C1 segment of cervical spinal cord (tissue), 14 donors: ENCODE measurements at places on chromosomes 4 and X.
A peak's percentile ranks its signal among the peaks of the same experiment; 100 is the strongest.

DNA sequence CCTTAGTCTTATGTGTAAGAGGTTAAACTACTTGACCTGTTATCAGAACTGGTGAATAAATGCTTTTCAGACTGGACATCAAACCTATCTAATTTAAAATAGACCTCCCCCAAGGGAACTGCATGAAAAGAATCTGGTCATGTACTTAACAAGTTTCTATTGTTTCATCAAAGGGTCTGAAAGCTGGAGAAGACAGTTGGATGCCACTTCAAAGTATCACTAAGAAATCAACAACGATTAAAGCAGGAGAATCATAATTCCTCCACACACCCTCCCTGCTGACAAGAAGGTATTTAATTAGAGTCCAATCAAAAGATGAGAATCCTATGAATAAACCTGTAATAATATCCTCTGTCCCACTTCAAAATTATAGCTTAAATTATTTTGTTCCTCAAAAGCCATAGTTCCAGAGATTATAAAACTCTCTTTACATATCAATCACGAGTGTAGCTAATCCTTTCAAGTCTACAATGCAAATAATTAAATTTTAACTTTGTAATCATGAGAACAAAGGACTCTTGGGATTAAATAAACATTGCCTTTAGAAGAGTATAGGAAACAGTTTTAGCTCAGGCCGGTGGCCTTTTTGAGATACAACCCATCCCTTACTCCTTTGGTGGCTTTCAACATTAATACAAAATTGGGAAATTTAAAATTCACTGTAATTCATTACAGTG lies 35.1 kb downstream of the TSPAN5 start:
- no peak for DNase-seq

DNA sequence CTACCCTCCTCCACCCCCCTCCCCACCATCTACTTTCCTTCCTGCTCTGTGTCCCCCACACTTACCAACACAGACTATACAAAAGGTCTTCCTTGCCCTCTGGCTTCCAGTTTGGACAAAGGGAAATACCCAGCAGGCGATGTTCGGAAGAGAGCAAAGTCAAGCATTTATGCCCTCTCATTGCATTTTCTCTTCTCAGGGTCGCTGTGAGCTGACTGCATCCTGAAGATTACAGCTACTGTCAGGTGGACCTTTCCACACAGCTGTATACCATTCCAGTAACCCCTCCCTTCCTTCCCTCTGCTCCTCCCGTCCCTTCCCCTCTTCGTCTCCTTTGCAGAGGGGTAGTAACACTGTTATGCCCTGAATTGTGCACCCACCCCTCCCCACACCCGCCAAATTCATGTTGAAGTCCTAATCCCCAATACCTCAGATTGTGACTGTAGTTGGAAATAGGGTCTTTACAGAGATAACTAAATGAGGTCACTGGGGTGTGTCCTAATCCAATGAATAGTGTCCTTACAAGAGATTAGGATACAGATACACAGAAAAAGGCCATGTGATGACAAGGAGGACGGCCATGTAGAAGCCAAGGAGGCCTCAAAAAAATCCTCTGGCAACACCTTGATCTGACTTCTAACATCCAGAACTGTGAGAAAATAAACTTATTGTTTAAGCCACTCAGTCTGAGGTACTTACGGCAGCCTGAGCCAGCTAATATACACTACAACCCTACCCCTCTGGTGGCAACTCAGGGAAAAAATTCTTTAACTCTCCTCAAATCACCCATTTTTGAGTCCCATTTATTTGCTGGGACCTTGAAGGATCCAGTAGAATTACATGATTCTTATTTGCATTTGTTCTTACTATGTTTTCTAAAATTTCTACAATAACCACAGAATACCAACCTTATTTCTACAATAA lies 11.7 kb downstream of the MORF4L2 start:
- DNase-seq, result no peak

DNA sequence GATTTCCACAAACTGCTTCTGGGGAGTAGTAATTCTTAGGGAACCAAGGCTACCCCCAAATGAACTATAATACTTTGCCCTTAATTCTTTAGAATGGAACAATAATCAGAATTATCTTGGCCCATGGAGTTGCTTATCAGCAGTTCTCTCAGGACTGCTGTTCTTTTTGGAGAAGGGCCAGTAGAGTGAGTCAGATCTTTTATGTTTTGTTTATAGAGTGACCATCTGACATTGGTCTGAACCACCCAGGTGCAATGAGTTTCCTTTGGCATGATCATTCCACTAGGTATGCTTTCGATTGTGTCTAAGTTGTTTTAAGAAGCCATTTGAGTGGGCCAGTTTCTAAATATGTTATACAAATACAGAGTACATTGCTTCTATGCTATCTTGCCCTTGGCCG lies 31.8 kb downstream of the PRRG1 start:
- no peak for DNase-seq

GRCh38 chr4:56575820-56576429 lies 70.3 kb downstream of the ARL9 start:
- no peak for DNase-seq

- DNase-seq, result no peak
Observed at GRCh38 chrX:18643243-18643642, 28.7 kb downstream of the RS1 start.

DNA sequence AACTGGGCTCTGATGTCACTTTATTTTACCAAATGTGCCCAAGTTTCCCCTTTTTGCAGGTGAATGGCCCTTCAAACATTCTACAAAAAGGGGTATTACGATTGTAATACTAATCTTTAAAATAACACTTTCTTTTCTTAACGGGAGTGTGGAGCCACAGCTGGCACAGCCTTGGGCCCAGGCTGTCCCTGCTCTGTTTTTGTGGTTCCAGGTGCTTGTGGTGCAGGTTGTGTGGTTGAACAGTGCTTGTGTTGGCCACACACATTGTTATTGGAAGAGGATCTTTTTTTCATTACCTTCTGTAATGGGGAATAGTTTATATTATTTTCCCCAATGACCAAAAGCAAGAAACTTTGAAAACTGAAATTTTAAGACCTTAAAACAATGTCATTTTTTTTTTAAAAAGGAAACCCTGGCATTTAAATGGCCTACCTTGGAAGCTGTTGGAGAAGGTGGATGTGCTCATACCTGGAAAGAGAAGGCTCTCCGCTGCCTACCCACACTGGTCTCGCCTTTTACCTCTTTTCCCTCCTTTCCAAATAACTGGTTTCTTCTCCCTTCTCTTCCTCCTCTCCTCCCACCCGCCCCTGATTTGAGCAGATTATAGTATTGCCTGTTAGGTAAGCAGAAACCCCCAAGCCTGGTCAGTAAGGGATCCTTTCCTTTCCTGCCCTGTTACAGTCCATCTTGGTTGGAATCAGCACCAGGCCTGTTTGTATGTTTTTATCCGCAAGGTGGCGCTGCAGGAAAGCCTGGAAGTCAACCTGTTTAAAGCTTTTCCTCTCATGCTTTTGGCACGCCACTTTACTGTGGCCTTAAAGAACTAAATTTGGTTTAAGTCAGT lies 28.6 kb downstream of the HADH start:
- DNase-seq, result peak; percentile 49

DNA sequence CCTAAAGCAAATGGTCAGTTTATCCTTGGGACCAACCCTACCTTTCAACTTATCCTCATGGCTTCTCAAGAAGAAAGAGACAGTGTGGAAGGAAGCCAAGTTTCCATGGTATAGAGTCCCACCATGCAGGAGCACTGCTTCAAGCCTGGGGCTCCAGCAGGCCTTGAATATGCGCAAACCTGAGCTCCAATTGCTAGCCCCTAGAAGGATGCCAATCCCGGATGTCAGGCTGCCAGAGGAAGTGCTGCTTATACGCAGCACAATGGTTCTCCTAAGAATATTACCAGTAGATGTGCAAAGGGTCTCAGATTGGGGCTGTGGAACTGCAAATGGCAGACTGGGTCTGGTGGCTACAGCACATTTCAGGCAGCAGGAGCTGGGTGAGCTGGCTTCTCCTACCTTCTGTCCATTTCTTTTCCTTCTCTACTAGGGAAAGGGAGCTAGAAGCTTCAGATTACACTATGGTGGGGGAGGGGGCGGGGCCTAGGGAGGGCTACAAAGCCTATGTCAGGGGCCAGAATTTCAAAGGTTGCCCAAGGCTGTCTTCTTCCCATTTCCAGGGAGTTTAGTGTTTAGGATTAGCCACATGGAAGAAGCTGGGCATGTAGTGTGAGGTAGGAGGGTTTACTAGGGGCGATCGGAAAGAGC lies 40.7 kb upstream of the CITED1 start:
- DNase-seq, result no peak

DNA sequence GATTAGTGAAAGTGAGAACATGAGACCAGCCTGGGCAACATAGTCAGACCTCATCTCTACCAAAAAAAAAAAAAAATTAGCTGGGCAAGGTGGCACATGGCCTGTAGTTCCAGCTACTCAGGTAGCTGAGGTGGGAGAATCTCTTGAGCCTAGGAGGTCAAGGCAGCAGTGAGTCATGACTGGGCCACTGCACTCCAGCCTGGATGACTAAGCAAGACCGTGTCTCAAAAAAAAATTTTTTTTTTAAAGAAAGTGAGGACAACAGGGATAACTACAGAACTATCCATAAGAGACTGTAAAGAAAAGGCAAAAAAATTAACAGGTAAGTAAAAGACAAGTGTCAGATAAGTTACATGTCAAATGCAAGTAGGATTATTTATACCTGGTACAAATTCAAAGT lies 13.5 kb upstream of the SPP1 start:
- no peak for DNase-seq
